ENCODE measurements at places on chromosomes 12 and 14.

DNA sequence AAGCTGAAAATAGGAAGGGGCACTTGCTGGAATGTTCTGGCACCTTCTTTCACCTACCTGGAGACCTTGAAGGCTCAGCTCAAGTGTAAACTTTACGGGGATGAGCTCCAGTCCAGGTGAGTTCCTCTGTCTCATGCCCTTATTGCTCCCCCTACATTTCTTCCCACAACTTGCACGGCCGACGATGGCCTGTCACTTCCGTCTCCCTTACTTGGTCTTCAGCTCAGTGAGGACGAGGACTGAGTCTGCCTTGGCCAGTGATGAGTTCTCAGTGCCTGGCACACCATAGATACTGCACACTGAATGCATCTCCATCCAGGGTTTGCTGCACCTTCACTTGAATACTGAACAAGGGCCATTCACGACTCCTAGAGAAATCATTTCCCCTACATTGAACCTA is 21.4 kb downstream of the ADGRD1 start:
- no peak for DNase-seq

DNA sequence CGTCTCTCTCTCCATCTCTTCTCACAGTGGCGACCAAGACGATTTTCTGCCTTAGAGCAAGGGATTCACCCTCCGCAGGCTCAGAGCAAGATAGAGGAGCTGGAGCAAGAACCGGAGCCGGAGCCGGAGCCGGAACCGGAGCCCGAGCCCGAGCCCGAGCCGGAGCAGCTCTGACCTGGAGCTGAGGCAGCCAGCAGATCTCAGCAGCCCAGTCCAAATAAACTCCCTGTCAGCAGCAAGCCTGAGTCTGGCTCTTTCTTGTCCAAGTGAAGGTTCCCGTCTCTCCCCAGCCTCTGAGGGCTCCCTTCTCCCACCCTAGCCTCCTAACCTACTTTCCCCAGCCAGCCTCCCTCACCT is 5.9 kb downstream of the LAG3 start:
- no peak for DNase-seq

GRCh38 chr14:83255727-83256090 is 1722.1 kb upstream of the SEL1L start:
- DNase-seq: no peak

- DNase-seq: no peak
Observed at GRCh38 chr14:24133735-24134134, 2.3 kb upstream of the PSME1 start.

All from mucosa of descending colon (tissue), 3 donors.